A549 treated with ZK216348 at 1 μM for 4 hours (cell line): ENCODE measurements at places on chromosomes 4 and X. TPM values are rescaled to one million over a fixed set of nuclear protein-coding genes. Genes with fewer than 3 reads are reported as not detected.

SLC10A6 gene
- not detected in 5 replicates for total RNA-seq

GPRASP3 gene
- total RNA-seq: 3.1 to 5.0 TPM (median 4.0 TPM) in 5 replicates

MAMLD1 gene
- total RNA-seq: 6.3 to 7.9 TPM (median 7.0 TPM) in 5 replicates

ATP2B3 gene
- total RNA-seq: 0.05 to 0.21 TPM (median 0.07 TPM) in 4 of 5 replicates, not detected in the other

NIPAL1 gene
- 0.23 to 1.7 TPM (median 0.52 TPM) in 5 replicates for total RNA-seq

HGFAC gene
- 0.12 to 0.15 TPM (median 0.13 TPM) in 4 of 5 replicates, not detected in the other for total RNA-seq

GC gene
- total RNA-seq: not detected in 5 replicates

ZNF674 gene
- 2.6 to 3.6 TPM (median 2.9 TPM) in 5 replicates for total RNA-seq

PDHA2 gene
- total RNA-seq: not detected in 5 replicates

KLF8 gene
- 0.07 to 0.14 TPM in 2 of 5 replicates, not detected in the others for total RNA-seq

EBP gene
- total RNA-seq: 111 to 149 TPM (median 144 TPM) in 5 replicates

MEPE gene
- not detected in 5 replicates for total RNA-seq

CPE gene
- total RNA-seq: 1.1 to 2.0 TPM (median 1.4 TPM) in 5 replicates

GALNT7 gene
- 18.0 to 34.6 TPM (median 26.5 TPM) in 5 replicates for total RNA-seq

OTC gene
- total RNA-seq: not detected in 5 replicates

BCORL1 gene
- 7.3 to 13.1 TPM (median 9.6 TPM) in 5 replicates for total RNA-seq

PRSS12 gene
- 0.26 to 0.62 TPM (median 0.42 TPM) in 5 replicates for total RNA-seq

MAGEA8 gene
- not detected in 5 replicates for total RNA-seq

REPS2 gene
- total RNA-seq: 0.50 to 2.2 TPM (median 0.81 TPM) in 5 replicates

TRIM61 gene
- not detected in 5 replicates for total RNA-seq

MAGEB6 gene
- 0.12 TPM in 1 of 5 replicates, not detected in the others for total RNA-seq

TRAPPC11 gene
- 8.1 to 11.7 TPM (median 10.2 TPM) in 5 replicates for total RNA-seq

ZC4H2 gene
- total RNA-seq: 1.7 to 2.7 TPM (median 2.2 TPM) in 5 replicates

MYOZ2 gene
- total RNA-seq: not detected in 5 replicates

TXK gene
- total RNA-seq: 0.15 to 0.31 TPM (median 0.17 TPM) in 3 of 5 replicates, not detected in the others

PPP4R3C gene
- not detected in 5 replicates for total RNA-seq

DGKK gene
- not detected in 5 replicates for total RNA-seq

GABRQ gene
- 0.17 to 0.28 TPM (median 0.20 TPM) in 5 replicates for total RNA-seq

PRKX gene
- total RNA-seq: 21.9 to 27.7 TPM (median 24.9 TPM) in 5 replicates

MAGEC2 gene
- total RNA-seq: not detected in 5 replicates

CXCL6 gene
- not detected in 5 replicates for total RNA-seq

ERVMER34-1 gene
- total RNA-seq: 0.28 to 0.60 TPM (median 0.51 TPM) in 5 replicates

AKAP14 gene
- total RNA-seq: not detected in 5 replicates

HPSE gene
- 1.1 to 2.2 TPM (median 1.3 TPM) in 5 replicates for total RNA-seq

MAGEA10 gene
- total RNA-seq: not detected in 5 replicates

SLC6A14 gene
- not detected in 5 replicates for total RNA-seq

EDNRA gene
- total RNA-seq: 0.31 to 1.1 TPM (median 0.36 TPM) in 5 replicates

SHISA3 gene
- 0.07 TPM in 1 of 5 replicates, not detected in the others for total RNA-seq

FRMD7 gene
- total RNA-seq: not detected in 5 replicates

PCSK1N gene
- 14.2 to 57.6 TPM (median 52.0 TPM) in 5 replicates for total RNA-seq

RIPPLY1 gene
- not detected in 5 replicates for total RNA-seq
